Purkinje cell (primary cell): ENCODE measurements at places on chromosomes 4 and X. TPM values are rescaled to one million over a fixed set of nuclear protein-coding genes. Genes with fewer than 3 reads are reported as not detected.

Gene GC
- polyA plus RNA-seq, result not detected in 2 replicates

Gene HS6ST2
- polyA plus RNA-seq, result 45.7 and 53.7 TPM in 2 replicates

Gene ENPP6
- 0.70 TPM in 1 of 2 replicates, not detected in the other for polyA plus RNA-seq

Gene ENPEP
- polyA plus RNA-seq, result not detected in 2 replicates

Gene TCP11X2
- polyA plus RNA-seq, result not detected in 2 replicates
